Esophagus mucosa (tissue), 1 donor: ENCODE measurements at places on chromosomes 3 and 15. TPM values are rescaled to one million over a fixed set of nuclear protein-coding genes. Genes with fewer than 3 reads are reported as not detected.

B3GNT5 gene
- total RNA-seq = 70.7 TPM

ITIH1 gene
- 0.12 TPM for total RNA-seq

CAMK2N2 gene
- 0.24 TPM for total RNA-seq

DNA sequence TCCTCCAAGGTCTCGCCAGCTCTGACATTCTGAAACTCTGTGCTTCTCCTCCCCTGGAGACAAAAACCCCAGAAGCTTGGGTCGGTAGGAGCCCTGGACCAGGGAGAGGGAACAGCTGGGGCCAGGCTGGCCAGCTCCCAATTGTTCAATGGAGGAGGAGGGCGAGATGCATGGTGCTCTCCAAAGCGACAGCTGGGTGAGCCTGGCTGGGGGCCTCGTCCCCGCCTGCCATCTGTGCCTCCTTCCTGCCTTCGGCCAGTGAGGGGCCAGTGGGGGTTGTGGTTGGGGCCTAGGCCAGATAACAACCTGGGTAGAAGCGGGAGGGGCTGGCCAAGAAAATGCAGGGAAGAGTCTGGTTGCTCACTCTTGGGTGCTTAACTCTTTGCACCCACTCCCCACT is 79.4 kb downstream of the CORO2B start:
- ATAC-seq = no peak

DNA sequence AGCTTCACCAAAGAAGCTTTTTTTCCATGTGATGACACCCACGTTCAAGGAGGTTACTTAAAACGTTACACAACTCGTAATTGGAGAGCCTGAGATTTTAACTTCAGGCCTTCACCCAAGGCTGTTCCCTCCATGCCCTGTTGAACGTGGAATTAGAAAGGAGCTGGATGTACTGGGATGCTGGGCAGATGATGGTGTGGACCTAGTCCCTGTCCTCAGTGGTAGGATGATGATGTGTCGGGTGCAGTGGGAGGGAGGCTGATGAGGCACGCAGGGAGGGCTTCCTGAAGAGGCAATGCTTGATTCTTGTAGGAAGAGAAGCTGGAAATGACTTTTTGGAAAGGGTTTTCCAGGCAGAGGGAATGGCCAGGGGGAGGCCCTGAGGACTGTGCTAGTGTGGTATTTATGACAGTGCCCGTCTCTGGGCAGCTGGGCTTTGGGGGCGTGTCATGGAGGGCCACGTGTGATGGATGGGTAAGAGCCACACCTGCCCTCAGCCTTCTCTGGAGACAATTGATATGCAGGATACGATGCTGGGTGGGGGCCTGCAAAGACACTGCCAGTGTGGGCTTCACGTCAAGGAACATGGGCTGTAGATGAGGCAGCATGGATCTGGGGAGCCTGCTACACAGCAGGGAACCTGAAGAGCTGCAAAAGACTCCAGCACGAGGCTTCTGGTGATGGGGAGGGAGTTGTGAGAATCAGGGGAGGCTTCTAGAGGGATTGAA is 15.3 kb downstream of the SYNM start:
- ATAC-seq = no peak

DNA sequence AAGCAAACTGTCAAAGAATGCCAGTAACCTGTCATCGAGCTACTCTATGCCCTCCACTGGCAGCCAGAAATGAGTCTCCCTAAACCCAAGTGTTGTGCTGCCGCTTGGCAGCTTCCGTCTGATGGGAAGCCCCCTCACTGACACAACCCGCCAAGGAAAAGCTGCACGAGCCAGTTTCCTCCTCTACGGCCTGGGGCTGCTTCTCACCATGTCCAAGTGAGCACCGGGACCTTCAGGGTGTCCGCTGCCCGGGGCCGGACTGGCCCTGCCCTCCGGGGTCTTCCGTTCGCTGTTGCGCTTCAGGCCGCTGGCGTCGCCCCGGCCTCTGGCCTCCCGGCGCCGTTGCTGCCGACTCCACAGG is 490 bp downstream of the TOMM70 start:
- no peak for ATAC-seq

GRCh38 chr3:186810336-186810996 is 4.2 kb upstream of the RFC4 start:
- ATAC-seq = no peak

DNA sequence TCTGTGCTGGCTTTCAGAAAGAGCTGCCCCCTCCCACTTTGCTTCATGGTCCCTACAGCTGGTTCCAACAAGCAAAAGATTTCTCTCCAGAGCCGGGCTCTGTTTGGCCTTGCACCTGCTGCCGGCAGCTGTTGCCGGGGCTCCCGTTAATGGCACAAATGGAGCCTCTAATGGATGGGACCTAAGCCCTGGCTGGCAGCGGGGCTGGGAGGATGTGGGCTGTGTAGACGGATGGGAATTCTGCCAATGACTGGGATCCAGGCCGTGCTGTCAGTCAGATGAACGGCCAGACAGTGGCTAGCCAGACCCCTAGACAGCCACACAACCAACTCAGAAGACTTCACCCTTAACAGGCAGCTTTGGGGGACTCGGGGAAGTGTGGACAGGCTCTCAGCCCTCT is 88.0 kb downstream of the RPLP1 start:
- ATAC-seq = no peak

DNA sequence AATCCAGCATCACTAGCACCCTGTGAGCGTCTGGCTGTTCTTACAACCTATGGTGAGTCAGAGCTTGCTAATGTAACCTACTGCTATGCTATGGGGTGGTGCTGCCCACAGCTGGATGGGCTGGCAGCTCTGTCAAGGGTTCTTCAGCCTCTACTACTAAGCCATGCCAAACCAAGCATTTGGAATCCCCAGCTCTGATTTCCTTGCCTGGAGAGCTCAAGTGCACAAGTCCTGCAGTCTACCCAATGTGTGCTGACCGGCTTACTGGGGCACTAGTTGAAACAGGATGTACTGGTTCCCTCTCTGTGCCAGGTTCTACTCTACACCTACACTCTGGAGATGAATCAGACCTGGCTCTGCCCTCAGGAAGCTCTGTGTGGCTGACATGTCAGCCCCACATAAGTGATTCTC is 4.2 kb downstream of the TEX264 start:
- peak; percentile 67 for ATAC-seq

DNA sequence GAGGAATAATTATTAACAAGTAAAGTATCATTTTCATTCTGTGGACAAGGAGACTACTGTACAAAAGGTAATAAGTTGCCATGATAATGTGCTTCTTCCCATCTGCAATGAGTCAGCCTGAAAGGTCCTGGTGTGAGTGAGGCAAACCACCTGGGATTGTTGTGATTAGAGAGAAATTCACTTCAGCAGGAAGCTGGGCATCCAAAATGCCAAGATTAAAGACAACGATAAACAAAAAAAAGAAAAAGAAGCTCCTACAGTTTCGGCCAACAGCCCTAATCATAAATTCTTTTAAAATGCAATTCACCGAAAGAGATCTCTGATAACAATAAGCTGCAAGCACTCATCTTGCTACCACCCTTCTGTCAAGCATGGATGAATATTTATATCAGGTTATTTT is 507.8 kb downstream of the TUSC7 start:
- no peak for ATAC-seq

DNA sequence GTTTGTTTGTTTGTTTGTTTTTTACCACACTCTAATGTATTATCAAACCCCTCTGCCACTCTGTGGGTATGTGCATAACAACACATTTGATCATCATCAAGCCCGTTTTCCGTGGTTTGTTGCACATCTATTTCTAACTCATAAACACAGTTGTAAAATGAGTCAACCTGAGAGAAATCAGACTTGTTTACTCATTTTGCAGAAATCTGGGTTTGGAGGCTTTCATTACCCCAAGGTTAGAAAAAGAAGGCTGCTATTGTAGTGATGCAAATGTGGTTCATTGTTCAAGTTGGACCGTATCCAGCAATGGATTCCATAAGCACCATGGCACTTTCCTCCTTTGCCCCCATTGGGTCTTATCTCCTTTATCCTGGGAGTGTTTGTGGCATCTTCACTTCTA is 353.2 kb upstream of the SOX2 start:
- no peak for ATAC-seq

DNA sequence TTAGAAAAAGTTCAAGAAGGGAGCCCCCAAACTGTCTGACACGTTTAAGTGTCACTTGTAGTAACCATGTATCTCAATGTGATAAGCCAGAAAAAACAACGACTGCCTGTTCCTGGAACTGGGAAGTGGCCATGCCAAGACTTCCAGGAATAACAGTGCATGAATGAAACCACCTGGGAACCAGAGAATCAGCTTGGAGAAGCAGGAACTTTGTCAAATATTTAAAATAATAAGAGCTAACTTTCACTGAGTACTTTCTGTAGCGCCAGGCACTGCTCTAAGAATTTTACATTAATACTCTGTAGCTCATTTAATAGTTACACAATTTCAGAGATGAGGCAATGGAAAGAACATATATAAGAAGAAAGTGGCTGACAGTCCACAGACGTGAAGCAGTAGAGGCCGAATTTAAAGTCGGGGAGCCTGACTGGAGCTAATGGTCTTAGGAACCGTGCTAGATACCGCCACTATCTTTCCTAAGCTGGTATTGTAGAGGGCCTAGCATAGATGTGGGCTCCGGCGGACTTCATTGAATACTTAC is 876 bp downstream of the PLSCR1 start:
- ATAC-seq = peak; percentile 9

- no peak for ATAC-seq
Observed at GRCh38 chr3:130543322-130543721, 26.3 kb downstream of the COL6A6 start.

GRCh38 chr3:14203521-14204079 is 25.0 kb downstream of the LSM3 start:
- peak; percentile 72 for ATAC-seq

DNA sequence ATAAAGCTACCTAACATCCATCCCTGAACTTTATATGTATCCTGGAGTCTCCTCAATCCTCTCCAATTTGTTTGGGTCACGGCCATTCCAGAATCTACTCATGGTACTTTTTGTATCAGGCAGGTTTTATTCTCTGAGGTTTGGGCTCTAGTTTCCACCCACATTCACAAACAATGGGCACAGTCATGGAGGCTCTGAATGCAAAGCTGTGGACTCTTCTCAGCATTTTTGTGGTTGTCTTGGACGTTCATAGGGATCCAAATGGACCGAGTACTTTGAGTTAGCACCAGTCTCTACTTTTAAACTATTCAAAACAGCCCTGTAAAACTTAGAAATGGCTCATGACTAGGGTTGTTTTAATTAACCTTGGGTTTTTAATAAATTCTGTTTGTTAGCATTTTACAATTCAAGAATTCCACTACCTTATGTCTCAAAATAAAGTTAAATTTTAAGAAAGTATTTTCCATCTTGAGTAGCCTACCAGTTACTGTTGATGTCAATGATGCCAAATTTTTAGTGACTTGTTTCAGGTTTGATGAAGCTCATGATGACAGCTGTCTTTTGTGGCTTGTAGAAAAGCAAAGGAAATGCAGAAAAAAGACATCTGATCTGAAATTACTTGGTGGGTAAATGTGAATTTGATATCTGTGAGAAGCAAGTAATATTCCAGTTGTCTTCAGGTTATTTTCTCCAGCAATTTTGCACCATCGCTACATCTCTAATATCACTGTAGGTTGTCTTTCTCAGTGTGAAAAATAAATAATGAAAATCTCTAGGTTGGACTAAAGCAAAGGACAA is 275.7 kb upstream of the THBS1 start:
- ATAC-seq = no peak

GRCh38 chr15:69462030-69462492 is 9.4 kb downstream of the RPLP1 start:
- peak; percentile 12 for ATAC-seq

DNA sequence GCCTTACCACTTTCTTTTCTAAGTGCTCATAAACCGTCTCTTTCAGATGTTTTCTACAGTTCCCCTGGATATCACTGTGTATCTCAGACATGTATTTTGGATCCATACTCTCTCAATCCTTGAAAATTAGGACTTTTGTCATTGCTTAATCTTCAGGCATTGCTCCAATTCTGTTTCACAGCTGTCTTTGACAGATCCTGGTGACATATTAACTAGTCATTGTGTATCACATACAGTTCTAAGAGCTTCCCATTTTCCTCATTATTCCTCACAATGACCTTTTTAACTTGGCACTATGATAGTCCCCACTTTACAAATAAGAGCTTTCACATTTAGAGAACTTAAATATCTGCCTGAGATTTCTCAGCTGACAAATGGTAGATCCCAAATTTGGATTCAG is 151.7 kb downstream of the CLSTN2 start:
- no peak for ATAC-seq

- no peak for ATAC-seq
Observed at GRCh38 chr15:74795966-74796625, 14.2 kb downstream of the CSK start.

- ATAC-seq = no peak
Observed at GRCh38 chr3:123841476-123842238, 42.5 kb downstream of the MYLK start.

GRCh38 chr15:80904998-80905397 is 84.6 kb downstream of the MESD start:
- ATAC-seq = no peak

DNA sequence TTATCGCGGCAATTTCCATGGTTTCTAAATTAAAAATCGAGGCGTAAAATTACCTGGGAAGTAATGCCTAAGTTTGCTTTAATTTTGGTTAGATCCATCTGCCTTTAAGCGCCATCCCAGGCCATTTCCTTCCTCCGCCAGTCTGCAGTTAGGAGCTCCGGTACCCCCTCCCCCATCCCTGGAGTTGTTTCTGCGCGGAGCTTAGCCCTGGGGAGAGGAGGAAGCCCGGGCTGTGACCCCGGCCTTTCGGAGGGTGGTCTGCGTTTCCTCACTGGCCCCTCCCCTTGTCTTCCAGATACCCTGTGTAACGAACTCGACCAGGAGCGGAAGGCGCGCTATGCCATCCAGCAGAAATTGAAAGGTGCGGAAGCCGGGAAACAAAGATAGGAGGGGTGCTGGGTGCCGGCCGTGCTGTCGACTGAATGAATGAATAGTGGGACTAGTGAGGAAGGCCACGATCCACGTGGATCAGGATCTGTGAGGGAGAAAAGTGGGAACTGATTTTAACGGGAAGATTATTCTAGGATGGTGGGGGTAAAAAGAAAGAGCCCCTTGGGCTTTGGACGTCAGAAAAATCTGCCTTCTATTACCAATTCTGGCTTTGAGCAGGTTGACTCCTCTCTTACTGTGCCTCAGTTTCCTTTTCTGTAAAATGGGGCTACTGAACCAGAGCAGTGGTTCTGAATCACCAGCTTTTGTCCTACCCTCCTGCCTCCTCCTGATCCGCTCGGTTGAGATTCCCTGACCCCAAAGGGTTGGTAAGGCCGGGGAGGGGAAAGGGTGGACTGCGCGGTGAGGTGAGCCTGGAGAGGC is 6.7 kb downstream of the RNU6-1 start:
- ATAC-seq = no peak

DNA sequence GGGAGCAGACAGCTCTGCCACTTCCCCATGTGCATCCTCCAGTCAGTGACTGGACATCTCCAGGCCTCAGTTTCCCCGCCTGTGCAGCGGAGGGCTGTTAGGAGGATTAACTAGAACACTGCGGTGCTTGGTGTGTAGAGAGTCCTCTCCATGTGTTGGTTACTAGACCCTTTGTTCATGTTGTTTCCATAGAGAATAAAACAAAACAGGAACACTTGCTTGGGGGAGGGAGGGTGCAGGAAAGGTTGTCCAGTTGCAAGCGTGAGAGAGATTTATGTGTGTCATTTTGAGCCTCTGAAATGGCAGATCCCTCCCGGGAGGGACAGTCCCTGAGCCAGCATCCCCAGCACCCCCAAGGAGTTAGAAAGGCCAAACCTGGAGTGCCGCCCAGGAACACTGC is 184.0 kb upstream of the LYSMD4 start:
- no peak for ATAC-seq
